ENCODE measurements at places on chromosomes 11 and 22.

- DNase-seq: no peak
Measured at GRCh38 chr11:75514596-75514995, 11.1 kb downstream of the GDPD5 start.

GRCh38 chr11:57425565-57426438 is 1.1 kb downstream of the SLC43A3 start:
- peak; percentile 78 for DNase-seq

GRCh38 chr11:134362192-134362901 is 30.6 kb downstream of the GLB1L2 start:
- DNase-seq: no peak

- no peak for DNase-seq
Measured at GRCh38 chr22:42396621-42397331, 35.4 kb downstream of the NFAM1 start.

GRCh38 chr11:120629407-120630080 is 118.0 kb downstream of the GRIK4 start:
- no peak for DNase-seq

DNA sequence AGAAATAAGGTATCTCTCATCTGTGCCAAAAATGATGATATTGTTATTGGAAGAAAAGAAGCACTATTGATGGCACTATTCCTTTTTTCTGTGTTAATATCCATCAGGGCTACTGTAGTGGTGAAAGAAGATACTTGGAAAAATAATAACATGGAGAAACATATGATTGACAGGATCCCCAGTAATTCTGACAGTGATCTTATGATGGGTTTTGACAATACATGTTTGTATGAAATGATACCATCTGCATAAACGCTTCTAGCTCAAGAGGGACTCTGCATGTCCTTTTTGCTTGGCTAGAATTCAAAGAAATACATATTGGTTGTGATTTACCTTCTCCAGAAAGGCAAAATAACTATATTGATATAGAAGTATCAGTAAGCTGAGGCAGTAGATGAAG is 178.1 kb downstream of the GUCY1A2 start:
- DNase-seq: no peak

GRCh38 chr11:113193016-113193415 is 121.4 kb upstream of the TTC12 start:
- peak; percentile 32 for DNase-seq

DNA sequence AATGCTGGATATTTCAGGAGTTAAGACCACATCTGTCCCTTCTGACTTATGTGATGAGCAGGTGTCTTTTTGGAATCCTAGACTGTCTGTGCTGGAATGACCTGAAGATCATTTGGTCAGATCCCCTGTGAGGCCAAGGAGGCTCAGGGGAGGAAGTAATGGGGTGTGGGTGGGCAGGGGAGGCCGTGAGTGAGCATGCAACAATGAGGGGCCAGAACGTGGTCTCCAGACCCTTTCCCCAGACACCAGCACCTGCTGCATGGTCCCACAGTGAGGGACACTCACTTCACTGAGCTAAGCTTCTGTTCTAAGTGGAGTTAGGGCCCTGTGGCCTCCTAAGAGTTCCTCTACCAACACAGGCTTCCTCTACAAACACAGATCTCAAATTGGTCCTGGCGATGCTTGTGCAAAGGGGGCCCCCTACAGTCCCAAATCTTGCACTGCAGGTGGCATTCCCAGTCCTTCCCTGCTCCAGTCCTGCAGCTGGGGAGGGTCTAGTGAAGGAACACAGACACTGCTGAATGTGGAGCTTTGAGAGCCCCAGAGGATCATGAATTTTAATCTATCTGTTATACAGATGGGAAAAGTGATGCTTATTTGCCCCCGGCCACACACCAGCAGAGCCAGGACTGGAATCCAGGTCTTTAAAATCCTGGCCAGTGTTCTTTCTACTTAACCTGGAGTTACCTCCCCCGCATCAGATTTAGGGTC is 7.4 kb downstream of the USP2 start:
- peak; percentile 80 for DNase-seq

DNA sequence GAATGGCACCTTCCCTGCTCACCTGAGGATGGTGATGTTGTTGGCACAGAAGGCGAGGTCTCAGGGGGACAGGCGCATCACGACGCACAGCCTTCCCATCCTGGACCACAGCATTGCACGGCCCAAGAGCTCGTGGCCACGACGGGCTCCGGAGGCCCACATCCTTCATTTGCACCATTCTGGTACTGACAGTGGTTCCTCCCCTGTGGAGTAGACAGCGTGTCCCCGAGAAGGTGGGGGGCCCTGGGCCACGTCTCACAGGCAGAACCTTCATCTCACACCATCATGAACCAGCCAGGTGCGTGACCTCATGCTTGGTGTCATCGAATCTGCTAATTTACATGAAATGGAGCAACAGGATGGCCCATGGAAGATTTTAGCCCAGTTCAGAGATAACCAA is 180.0 kb downstream of the CTTN start:
- DNase-seq: no peak

DNA sequence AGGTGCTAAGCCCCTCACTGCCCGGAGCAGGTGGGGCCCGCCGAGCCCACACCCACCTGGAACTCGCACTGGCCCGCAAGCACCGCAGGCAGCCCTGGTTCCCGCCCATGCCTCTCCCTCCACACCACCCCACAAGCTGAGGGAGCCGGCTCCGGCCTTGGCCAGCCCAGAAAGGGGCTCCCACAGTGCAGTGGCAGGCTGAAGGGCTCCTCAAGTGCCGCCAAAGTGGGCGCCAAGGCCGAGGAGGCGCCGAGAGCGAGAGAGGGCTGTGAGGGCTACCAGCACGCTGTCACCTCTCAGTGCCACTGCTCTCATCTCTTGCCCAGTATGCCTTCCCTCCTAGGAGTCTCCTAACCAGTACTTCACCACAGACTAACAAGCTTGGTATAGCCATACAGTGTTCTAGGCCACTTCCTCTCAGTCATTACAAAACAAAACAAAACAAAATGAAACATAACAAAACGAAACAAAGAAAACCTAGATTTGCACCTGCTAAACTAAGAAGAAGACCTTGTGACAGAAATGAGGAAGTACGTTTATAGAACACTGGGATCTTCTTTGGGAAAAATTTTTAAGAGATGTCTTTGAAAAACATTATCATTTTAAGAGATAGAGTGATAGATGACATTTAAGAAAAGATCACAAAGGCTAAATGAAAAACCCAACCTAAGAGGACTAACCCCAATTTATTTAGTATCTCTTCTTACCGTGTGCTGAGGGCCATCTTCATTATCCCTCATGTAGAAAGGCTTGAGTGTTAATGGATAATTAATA is 47.7 kb upstream of the GAB2 start:
- no peak for DNase-seq

DNA sequence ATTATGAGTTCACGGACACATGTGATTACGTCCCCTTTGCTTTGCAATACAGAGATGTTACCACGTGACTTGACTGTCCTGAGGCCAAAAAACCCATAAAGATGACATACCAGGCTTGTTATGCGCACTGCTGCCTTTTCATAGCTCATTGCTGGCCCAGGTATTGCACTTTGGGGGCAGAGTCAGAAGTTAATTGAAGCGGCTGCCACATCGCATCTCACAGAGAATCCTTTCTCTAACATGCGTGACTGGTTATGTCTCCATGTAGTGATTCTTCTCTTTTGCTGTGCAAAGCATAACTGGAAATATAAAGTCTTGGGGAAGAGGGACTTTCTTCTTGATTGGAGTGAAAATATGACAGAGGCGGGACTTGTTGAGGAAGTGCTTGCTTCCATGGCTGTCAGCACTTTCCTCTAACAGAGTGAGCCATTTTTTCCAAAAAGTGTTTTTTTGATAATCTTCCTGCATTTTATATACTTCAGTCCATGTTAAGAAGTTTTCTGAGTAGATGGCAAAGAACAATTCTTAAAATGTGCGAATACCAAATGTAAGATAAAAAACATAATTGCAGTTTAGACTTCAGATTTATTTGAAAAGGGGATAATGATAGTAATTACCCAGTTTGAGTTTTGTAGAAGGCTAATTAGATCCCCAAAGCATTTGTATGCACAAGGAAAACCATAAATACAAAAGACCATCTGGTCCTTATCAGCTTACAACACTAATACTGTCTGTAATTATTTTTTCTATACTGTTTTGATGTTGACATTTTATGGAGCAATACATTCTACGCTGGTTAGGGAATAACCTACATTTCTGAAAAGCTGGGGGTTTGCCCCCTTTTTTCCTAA is 324.6 kb upstream of the MTNR1B start:
- no peak for DNase-seq

GRCh38 chr11:96196181-96196662 is 146.8 kb downstream of the MAML2 start:
- DNase-seq: no peak

DNA sequence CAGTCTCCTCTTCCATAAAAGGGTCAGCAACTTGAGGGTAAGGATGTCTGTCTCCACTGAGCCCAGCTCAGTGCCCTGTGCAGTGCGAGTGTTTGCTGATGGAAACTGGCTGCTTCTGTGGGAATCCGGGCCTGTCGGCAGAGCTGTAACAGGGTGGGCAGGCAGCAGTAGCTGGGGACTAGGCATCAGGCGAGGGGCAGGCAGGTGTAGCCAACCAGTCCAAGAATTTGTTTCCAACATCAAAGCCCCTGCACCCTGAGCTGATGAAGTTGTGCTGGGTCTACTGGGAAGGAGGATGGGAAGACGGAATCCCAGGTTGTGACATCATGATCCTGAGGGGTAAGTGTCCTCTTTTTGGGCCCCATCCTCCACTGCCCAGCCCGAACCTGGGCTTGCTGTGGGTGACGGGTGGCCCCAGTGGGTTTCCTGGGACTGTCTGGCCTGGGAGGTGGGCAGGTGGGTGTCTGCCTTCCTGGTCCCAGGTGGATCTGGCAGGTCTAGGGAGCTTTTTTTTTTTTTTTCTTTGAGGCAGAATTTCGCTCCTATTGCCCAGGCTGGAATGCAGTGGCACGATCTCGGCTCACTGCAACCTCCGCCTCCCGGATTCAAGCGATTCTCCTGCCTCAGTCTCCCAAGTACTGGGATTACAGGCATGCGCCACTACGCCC is 11.0 kb downstream of the SLC29A2 start:
- DNase-seq: no peak

DNA sequence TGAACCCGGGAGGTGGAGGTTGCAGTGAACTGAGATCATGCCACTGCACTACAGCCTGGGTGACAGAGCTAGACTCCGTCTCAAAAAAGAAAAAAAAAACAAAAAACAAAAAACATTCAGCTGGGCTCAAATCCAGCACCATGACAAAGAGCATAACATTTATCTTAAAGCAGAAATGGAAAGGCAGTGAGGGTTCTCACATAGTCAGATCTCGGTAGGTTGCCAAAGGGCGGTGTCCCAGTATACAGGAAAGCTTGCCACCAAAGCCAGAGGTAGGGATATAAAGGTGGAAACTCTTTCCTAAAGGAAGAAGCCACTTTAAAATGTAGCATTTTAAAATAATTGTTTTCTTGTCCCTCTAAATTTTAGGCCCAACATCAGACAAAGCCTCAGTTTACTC is 22.4 kb upstream of the CAPRIN1 start:
- DNase-seq: no peak

- DNase-seq: no peak
Measured at GRCh38 chr11:34823639-34824038, 92.5 kb downstream of the APIP start.

DNA sequence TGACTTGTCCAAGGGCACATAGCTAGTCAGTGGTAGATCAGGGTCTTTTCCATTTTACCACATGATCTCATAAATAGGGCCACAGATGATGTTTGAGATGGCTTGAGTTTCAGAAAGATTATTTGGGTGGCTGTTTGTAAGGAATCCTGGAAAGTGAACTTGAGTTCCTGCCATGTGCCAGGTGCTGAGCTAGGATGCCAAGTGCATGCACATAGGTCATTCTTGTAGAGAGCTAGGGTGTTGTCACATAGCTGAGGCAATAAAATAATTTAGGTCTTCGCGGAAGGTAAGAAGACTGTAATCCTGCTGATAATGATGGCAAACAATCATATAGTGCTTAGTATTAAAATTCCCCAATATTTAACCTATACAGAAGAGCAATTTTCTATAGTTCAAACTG is 1162.6 kb upstream of the TENM4 start:
- no peak for DNase-seq

DNA sequence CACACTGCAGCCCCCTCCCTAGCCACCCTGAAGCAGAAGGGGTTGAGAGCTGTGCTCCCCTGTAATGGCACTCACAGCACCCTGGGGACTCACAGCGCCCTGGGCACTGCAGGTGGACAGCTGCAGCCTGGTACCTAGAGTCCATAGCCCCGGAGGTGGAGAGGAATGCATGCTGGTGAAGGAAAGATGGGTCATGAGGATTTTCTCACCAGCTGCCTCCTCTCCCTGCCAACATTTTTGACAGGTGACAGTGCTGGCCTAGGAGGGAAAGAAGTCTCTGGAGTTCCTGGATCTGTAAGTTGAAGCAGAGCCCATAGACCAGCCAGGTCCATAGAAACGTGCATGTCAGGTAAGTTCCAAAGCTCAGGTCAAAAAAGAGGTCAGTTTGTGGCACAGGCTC is 330.5 kb downstream of the TENM4 start:
- no peak for DNase-seq

- no peak for DNase-seq
Measured at GRCh38 chr22:39718921-39719475, 148.4 kb downstream of the CACNA1I start.

- DNase-seq: no peak
Measured at GRCh38 chr11:69868871-69869270, 49.7 kb upstream of the FGF3 start.

DNA sequence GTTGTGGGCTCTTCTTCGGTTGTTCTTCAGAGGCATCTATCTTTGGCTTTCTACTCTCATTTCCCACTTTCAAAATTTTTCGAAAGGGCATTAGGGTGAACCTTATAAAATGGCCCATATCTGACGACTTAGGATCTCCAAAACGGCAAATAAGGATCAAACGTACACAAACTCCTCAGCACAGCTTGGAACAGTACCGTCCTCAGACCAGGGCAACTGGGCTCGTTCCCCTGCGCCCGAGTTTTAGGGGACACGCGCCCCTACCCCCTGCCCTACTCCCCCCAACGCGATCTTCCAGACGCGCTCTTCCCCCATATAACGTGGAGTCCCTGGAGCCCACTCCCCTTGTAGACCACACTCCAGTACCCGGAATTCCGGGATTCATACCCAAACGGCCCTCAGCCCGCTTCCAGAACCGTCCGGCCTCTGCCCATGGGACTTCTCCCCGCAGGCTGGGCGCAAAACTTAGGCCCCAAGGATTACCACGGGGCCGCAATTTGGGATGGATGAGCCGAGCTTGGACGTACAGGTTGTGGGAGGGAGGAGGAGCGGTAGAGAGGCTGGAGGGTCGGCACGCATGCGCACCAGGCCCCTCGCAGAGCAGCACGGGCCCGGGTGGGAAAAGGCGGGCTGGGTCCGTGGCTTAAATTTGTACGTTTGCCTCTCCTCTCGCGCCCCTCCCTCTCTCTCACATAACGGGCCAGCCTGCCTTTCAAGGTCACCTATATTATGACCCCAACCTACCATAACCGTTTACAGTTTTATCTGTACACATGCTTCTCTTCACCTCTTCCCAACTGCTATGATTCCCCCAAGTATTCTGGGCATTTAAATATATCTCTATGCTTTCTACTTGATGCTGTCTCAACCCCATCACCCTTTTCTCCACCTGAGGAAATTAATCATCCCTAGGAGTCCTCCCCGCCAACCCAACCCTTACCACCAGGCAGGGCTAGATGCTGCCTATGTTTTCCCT is 3.4 kb downstream of the CCDC89 start:
- DNase-seq: peak; percentile 88

- DNase-seq: no peak
Measured at GRCh38 chr11:61546663-61547062, 34.2 kb downstream of the SYT7 start.

GRCh38 chr11:35811783-35812182 is 132.1 kb upstream of the LDLRAD3 start:
- no peak for DNase-seq
